ENCODE measurements at places on chromosomes 1 and 21.

- no peak for DNase-seq
Measured at GRCh38 chr1:231600458-231600976, 26.1 kb upstream of the DISC1 start.

GRCh38 chr1:201597551-201598230, 58.8 kb downstream of the NAV1 start:
- no peak for DNase-seq

- DNase-seq, result no peak
Measured at GRCh38 chr1:171379846-171380245, 65.9 kb downstream of the FMO4 start.

- DNase-seq, result no peak
Measured at GRCh38 chr1:161082996-161083747, 6.2 kb downstream of the NECTIN4 start.

GRCh38 chr1:231383159-231383860, 38.8 kb downstream of the EGLN1 start:
- DNase-seq, result no peak

DNA sequence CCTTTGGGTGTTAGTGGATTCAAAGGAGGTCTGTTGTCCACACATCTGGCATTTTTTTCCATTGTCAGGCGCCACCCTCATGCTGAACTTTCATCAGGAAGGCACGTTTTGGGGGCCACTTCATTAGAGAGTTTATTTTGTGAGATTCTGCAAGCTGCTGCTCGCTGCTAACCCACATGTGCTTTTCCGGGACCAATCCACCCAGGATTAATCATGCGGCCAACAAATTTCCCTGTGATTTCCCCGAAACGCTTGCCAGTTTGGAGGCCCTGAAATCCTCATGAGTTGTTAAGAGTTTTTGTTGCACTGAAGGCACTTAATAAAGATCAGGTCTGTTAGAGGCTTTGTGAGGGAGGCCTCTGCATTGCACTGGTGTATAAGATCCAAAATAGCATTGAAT, 2.4 kb downstream of the PDPN start:
- no peak for DNase-seq

- no peak for DNase-seq
Measured at GRCh38 chr1:163656095-163656759, 334.5 kb downstream of the NUF2 start.

GRCh38 chr21:29504751-29505321, 206.1 kb downstream of the BACH1 start:
- no peak for DNase-seq

- no peak for DNase-seq
Measured at GRCh38 chr1:243970077-243970476, 81.0 kb upstream of the ZBTB18 start.

DNA sequence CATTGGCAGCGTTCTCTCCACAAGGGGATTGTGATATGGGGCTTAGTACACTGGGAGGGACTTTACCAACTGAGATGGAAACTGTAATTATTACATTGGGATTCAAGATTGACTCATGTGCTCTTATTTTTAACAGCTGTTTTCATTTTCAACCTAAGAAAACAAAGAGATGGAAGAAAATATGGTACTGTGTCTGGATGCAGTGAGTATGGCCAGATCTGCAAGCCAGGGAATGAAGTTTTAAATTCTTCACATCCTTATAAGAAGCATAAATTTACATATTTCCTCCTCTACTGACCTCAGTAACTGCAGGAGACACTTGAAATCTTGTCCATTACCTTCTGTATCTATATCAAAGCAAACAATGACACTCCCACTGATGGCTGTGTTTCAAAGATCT, 81.5 kb upstream of the EDEM3 start:
- no peak for DNase-seq

DNA sequence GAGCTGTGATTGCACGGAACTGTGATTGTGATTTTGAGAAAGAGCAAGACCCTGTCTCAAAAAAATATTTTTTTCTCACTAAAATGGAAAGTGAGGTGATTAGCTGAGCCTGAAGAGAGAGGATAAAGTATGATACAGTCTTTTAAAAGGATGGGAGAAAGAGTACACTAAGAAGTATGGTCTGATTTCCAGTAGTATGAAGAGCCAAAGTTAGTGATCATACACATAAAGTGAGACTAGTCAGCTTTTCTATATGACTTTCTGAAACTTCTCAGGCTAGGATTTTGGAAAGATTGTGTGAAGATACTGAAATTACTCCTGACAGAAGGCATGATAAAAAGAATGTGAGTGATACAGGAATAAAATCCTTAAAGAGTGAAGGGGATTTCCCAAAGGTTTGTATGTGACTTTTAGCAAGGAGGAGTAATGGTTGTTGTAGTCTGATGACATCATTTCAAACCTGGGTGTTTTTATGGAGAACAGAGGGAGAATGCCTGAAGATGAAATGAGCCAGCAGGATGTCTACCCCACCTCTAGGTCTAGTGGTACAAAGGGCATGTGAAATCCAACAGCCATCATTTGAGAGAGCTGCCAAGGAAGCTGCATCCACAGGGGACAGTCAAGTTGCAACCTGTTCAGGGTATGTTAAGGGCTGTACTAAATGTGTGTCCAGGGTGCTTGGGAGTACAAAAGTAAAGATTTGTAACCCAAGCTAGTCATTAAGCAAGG, 157.7 kb downstream of the PIK3R3 start:
- no peak for DNase-seq

DNA sequence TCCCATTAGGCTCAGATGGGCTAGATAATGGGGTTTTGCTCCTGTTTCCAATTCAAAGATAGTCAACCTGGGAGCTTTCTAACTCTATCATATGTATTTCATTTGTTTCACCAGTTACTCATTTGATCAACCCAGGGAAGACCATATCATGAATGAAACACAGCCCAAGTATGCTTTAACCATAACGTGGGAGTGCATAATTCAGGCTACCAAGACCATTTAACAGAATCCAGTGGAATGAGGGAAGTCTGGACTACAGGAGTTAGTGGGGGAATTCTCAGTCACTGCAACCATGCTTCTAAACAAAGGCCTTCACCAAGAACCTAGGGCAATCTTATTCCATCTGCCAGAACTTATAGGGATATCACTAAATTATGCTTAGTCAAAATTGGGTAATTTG, 15.0 kb upstream of the SLC16A1 start:
- DNase-seq, result no peak

GRCh38 chr1:27527890-27528817, 38.2 kb upstream of the WASF2 start:
- DNase-seq, result no peak

- no peak for DNase-seq
Measured at GRCh38 chr1:102241431-102242338, 245.0 kb upstream of the OLFM3 start.

DNA sequence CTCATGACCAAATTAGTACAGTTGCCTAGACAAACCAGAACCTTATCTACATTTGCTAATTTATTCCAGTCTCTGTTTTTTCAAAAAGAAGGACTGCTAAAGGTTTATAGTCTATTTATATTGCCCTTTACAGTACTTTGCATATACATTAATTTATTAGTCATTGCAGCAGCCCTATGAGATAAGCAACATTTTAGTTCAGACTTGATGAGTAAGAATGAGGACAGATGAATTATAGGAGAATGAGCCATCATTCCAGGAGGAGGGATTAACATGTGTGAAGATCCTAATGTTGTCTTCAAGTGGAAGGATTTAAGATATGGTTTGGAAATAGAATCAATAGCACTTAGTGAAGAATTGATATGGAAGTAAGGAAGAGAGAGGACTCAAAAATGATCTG, 152.4 kb downstream of the KCTD3 start:
- no peak for DNase-seq

- no peak for DNase-seq
Measured at GRCh38 chr1:58035523-58035922, 511.0 kb downstream of the OMA1 start.

GRCh38 chr1:93441589-93441988, 6.3 kb upstream of the FNBP1L start:
- no peak for DNase-seq

GRCh38 chr1:92877792-92878191, 46.0 kb downstream of the RPL5 start:
- DNase-seq, result no peak

DNA sequence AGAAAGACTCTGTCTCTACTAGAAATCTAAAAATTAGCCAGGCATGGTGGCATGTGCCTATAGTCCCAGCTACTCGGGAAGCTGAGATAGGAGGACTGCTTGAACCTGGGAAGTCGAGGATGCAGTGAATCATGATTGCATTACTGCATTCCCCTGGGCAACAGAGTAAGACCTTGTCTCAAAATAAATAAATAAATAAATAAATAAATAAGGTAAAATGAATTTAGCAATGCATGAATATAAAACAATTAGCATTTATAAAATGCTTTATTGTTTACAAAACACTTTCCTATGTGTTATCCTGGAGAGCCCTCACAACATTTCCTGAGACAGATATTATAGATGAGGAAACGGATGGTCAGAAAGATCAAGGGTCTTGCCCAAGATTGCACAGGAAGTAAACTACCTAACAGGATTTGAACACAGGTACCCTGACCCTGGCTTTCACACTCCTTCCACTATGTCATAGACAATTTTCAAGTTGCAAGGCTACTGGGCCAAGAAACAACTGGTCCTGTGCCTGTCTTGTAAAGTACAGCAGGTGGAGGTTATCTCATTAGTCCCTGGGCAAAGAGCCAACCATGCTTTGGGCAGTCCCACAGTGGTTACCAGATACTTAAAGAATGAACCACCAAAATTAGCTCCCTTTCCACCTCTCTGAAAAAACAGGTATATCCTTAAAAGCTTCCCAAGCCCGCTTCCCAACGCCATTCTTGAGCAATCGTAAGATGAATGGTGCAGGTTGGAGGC, 15.4 kb upstream of the VSIG8 start:
- DNase-seq, result no peak

DNA sequence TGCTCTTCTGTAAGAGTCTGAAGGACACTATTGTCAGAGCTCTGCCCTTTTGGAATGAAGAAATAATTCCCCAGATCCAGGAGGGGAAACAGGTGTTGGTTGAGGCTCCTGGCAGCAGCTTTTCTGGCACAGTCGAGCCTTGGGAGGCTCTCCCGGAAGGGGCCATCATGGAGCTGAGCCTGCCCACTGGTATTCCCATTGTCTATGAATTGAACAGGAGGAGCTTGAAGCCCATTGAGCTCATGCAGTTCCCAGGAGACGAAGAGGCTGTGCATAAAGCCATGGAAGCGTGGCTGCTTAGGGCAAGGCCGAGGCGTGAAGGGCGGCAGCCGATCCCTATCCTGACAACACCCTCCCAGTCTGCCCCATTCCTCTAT, 26.6 kb downstream of the UBE4B start:
- no peak for DNase-seq

- no peak for DNase-seq
Measured at GRCh38 chr1:198491596-198491995, 48.9 kb downstream of the ATP6V1G3 start.

- no peak for DNase-seq
Measured at GRCh38 chr21:32753818-32754585, 17.6 kb downstream of the PAXBP1 start.

DNA sequence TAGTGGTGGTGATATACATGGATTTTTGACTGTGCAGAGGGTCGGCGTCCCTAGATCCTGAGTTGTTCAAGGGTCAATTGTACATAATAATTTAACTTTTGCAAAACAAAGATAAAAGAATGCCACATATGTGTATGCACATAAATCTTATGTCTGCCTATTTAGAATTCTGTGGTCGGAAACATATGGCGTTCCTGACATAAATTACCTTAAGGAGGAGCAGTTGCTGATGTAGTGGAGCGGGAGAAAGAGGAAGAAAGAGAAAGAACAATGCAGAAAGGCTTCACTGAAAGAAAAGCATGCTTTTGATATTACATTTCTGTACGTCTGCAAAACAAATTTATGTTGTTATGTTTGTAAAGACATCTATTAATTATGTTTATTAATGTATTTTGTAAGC, 40.0 kb downstream of the S1PR1 start:
- DNase-seq, result no peak

GRCh38 chr1:1432951-1433803, 2.3 kb upstream of the VWA1 start:
- no peak for DNase-seq

DNA sequence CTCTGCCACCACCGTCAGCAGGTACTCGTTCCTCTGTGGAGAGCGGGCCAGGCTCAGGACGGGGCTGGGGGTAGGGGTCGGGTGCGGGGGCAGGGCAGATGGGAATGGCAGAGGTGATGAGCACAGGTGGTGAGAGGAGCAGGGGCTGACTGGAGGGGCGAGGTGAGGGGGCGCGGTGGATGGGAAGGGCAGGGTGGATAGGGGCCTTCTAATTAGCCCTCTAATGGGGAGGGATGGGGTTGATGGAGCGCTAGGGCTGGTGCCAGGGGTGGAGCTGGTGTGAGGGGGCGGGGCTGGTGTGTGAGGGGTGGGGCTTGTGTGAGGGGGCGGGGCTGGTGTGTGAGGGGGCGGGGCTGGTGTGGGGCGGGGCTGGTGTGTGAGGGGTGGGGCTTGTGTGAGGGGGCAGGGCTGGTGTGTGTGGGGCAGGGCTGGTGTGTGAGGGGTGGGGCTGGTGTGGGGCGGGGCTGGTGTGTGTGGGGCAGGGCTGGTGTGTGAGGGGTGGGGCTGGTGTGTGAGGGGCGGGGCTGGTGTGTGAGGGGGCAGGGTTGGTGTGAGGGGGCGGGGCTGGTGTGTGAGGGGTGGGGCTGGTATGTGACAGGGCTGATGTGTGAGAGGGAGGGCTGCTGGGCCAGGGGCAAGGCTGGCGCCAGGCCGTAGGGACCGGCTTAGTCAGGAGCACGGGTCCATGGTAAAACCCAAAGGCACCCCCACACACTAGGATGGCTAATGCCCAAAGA, 5.9 kb downstream of the KRTAP10-1 start:
- DNase-seq, result no peak

GRCh38 chr1:198677027-198677426, 38.2 kb downstream of the PTPRC start:
- no peak for DNase-seq

DNA sequence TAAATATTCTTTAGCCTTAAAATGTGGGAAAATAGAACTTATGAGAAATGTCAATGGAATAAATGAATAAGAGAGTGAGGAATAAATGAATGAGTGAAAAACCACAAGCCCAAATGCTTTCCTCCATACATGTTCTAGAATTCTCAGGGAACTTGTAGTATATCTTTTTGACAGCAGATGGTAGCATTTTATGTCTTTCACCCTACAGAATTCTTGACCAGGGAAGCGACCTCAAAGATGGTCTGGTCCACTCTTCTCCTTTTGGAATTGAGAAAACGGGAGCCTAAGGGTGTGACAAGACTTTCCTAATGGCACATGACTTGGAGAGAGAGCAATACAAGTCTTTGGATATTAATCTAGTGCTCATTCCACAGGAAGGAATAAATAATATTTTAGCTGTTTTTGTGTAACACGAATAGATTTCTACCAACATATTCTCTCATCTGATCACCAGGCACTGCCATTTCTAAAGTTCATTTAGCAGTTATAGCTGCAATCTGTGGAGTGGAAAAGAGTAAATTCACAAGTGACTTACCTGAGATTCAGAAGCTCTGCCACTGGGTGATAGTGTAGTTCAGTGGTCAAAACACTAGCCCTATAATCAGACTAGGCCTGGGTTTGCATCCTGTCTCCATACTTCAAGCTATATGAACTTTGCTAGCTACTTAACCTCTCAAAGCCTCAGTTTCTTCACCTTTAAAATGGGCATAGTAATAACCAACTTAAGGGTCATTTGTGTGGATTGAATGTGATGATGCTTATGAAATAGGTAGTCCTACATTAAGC, 15.0 kb upstream of the F5 start:
- DNase-seq, result no peak

Data from SIG-M5 (cell line).